Activated CD8-positive, alpha-beta memory T cell treated with anti-CD3 and anti-CD28 coated beads for 1 hour (primary cell): ENCODE measurements at places on chromosomes 11 and 22.

DNA sequence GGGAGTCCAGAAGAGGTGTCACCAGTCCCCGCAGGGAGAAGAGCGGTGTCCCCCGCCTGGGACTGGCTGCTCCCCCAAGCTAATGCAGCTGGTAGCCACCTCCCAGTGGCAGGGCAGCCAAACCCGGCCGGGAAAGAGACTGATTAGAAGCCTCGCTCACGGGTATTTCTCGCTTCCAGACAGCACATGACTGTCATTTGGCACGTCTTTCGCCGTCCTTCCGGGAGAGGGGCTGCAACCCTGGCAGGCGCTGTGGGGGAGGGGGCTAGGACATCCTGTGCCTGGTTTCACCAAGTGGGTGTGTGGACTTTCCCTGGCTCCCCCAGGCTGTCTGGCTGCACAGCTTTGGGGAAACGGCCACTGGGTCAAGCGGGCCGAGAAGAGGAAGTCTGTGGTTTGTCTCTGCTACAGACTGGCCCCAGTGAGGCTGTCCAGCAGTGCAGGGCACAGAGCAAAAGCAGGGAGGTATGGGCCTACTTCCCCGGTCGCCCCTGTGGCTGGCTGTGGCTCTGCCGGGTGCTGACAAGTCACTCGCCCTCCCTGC lies 3.8 kb downstream of the CD81 start:
- no peak for DNase-seq

DNA sequence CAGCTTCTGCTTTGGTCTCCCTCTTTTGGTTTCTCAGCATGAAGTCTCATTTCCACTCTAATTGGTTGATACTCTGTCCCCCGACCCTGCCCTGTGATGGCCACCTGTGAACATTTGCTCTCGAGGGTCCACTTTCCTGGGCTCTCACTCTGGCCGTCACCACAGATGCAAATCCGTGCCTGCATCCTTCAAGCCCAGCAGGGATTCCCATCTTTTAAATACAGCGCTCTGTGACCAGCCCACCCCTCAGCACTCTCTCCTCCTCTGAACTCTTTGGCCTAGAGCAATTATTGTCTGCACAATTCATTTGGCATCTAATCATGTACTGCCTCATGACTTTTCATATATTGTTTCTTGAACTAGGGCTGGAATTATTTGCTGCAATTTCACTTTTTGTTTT lies 26.0 kb downstream of the PKNOX2 start:
- DNase-seq = no peak

GRCh38 chr11:19769820-19770219 lies 57.2 kb downstream of the NAV2 start:
- no peak for DNase-seq

DNA sequence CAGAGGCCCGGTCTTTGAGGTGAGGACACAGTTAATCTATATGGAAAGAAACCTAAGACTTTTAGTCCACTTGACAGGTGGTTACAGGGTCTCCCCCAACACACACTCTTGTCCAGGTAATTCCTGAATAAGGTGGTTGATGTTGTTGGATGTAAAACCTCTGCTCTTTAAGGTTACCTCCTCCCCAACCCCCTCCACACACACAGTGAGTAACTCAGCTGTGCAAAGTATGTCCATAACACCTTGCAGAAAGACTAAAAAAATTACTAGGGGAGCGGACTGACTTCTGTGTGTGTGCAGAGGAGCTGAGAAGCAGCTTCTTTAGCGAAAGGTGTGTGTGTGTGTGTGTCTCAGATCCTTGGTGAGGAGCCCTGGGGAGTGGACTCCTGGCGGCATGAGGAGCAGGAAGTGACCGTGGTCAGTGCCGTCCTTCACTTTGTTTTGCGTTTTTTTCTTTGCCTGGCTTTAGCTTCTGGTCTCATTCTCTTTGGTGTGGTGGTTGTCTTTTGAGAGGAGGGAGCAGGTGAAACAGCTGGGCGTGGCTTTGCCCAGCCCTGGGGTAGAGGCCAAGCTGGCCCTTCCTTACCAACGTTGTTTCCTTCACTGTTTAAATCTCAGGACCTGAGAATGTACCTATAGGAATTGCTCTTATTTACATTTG lies 1.7 kb downstream of the ZBED4 start:
- DNase-seq = no peak

DNA sequence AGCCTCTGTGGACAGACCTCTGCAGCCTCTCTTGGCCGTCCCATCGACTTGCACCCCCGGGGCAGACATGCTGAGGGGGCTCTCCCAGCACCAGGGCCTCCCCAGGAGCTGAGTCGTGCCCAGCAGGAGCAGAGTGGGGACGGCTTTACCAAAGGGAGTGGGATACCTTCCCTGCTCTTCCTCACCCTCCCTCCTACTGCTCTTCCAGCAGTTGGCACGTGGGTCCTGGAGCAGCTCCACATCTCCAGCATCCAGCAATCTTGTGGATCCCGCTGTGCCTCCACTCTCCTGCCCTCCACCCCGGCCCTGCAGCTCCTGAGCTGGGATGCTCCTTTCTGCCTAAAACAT lies 854.0 kb downstream of the BRD1 start:
- DNase-seq = no peak

DNA sequence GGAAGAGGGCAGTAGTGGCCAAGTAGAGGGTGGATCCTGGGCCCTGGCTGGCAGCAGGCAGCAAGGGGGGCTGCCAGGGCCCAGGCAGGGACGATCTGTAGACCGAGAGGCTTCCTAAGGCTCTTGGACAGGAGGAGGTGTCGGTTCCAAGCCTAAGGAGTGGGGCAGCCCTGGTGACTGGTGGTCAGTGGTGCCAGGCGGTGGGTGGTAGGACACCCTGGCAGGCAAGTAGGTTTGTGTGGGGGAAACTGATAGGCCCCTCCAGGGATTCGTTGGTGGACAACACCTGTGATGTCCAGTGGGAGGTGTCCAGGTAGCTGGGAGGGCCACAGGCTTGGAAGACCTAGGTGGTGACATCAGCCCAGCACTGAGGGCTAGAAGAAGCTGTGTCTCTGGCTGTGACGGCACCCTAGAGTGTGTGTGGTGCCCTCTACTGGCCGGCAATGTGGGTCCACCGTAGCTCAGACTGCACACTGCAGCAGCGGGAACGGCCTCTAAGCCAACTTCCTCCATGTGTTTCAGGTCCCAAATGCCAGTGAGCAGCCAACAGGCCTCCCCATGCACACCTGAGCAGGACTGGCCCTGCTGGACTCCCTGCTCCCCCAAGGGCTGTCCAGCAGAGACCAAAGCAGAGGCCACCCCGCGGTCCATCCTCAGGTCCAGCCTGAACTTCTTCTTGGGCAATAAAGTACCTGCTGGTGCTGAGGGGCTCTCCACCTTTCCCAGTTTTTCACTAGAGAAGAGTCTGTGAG lies 9.4 kb upstream of the SAMM50 start:
- no peak for DNase-seq

- no peak for DNase-seq
Measured at GRCh38 chr11:57815476-57815875, 53.9 kb downstream of the CTNND1 start.

DNA sequence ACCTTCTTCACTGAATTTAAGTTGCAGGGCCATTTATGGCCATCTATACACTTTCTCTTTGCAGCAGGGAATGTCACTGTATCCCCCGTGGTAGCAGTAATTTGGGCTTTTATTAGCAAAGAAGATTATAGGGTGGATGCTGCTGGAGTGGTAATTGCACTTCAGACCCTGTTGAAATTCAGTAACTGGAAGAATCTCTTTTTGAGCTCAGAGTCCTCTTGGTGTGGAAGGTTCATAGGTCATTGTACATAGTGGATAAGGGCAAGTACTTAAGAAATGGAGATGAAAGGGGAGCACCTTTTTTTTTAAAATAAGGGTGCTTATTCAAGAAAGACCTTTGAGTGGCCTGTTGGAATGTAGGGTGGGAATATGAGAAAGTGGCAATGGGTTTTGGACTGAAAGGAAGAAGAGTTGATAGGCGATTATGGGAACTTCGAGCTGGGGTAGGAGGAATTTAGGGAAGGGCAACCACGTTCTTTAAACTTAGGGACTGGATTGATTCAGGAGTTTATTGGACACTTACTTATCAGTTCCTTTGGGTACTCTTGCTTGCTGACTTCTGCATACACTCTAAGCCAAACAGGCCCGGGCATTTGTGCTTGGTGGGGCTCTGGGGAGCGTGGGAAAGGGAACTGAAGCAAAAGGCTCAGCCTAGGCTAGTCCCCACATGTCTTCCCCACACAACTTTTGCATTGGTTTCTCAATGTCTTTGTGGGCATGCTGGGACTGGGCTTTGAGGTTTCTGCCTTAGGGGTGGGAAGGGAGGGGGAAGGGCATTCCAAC lies 26.5 kb downstream of the CTNND1 start:
- DNase-seq = no peak

DNA sequence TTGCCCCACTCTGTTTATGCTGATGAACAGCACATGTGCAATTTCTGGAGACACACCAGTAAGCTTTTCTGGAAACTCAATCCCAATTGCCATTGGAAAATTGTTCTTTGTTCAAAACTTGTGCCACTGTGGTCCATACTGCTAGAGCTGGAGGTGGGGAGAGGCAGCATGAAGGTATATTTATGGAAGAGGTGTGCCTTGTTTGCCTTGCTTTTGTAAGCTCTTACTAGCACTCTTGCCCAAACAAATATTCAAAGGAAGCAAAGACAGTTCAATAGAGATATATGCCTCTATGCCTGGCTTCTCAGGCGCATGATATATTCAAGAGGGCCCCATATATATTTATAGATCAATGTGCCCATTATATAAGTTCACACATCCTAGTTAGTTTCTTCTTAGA lies 42.7 kb downstream of the TIMP3 start:
- no peak for DNase-seq

GRCh38 chr22:38820020-38820419 lies 23.8 kb downstream of the NPTXR start:
- DNase-seq = no peak

- DNase-seq = no peak
Measured at GRCh38 chr11:46896719-46897406, 21.5 kb downstream of the LRP4 start.

- no peak for DNase-seq
Measured at GRCh38 chr22:32999039-32999815, 59.0 kb downstream of the SYN3 start.

DNA sequence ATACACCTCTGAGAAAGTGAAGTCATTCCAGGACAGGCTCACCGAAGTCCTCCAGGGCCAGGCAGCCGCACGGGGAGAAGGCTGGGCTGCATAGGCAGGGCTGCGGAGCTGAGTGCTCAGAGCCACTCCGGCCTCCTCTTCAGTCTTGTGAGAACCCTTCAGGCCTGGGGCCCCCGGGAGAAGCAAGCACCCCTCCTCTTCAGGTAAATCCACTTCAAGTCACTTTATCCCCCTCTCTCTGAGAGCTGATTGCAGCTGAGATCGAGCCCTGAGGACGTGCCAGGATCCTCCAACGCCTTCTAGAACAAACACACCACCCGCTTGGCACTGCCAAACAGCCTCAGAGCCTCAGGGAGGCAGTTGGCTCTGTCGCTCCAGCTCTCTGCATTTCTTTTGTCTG lies 1526.3 kb downstream of the BRD1 start:
- no peak for DNase-seq

DNA sequence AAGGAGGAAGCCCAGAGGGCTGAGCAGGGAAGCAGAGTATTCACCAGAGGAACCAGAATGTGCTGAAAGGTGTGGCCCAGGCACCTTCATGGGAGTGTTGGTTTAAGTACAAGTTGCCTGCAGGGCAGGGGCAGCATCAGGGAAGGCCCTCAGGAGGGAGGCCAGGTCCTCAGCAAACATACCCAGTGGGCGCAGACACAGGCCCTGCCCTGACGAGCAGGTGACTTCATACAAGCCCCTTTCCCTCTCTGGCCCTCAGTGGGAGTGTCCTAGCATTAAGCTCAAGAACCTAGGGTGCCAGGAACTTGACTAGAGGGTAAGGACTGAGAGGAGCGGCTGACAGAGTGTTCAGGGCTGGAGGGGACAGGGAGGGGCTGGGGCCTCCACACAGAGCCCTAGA lies 7.5 kb upstream of the CASTOR1 start:
- DNase-seq = no peak

DNA sequence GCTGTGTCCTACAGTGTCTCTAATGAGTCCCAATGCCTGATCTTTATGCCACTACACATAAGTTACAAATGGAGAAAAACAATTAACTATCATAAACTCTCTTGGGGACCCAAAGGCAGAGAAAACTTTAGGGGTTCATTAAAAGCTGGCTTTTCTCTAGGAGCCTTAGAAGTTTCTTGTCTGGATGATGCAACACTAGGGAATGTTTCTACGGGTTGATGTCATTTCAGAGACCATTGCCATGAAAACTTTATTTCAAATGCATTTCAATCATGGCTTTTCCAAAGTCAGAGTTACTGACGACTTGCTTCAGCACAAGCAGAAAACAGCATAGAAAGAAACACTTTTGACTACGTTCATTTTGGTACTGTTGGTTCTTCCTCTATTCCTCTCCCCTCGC lies 8.5 kb upstream of the OR8B12 start:
- DNase-seq = no peak

- DNase-seq = no peak
Measured at GRCh38 chr11:833114-833791, 501 bp downstream of the CD151 start.

- DNase-seq = no peak
Measured at GRCh38 chr11:68750195-68751003, 921 bp downstream of the TESMIN start.

DNA sequence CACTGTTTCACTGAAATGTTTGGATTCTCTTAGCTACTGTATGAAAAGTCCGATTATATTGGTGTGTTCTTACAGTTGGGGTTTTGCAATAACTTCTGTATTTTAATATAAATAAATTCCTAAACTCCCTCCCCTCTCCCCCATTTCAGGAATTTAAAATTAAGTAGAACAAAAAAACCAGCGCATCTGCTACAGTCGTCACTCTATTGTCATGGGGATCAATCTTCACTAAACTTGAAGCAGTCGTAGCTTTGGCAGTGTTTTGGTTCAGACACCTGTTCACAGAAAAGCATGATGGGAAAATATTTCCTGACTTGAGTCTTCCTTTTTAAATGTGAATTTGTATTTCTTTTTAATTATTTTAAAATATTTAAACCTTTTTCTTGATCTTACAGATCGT lies 9.4 kb downstream of the PIWIL3 start:
- DNase-seq = no peak

DNA sequence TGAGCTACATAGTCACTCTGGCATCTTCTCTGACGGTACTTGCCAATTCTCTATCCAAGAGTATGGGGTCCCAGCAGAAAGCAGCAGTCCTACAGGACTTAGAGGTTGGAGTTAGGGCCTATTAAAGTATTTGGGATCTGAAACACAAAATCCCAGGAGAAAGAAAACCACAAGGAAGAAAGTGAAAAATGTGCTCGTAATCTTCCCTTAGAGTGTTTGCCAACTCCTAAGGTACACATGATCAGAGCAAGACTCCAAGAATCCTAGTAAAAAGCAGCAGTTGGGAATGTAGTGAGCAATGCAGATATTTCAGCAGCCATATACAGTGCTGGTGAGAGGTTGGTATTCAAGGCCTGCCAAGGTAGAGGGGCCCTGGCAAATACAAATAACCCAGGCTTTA lies 71.6 kb downstream of the EXT2 start:
- DNase-seq = no peak

- no peak for DNase-seq
Measured at GRCh38 chr11:100930185-100930778, 199.3 kb downstream of the PGR start.

- DNase-seq = no peak
Measured at GRCh38 chr11:120766318-120766717, 254.8 kb downstream of the GRIK4 start.
